ENCODE measurements at places on chromosomes 3 and 15.

- DNase-seq = no peak
Measured at GRCh38 chr3:6120786-6121185, 740.1 kb upstream of the GRM7 start.

DNA sequence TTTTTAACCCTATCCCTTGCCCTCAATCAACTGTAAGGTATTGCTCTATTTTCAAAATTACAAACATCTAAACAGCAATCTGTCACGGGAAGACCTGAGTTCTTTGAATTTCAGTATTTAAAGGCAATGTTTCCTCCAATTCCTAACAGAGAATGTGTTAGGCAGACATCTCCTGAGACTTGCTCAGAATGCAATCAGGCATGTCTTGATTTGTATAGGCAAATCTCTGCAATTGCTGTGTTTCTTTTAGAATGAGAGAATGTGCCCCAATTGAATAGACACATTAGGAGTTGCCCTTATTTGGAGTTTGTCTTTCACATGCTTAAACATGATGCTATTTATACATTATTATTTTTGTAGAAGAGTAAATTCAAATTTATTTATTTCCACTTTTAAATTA is 205.6 kb downstream of the CADM2 start:
- no peak for DNase-seq

GRCh38 chr15:62253294-62253693 is 88.2 kb upstream of the C2CD4B start:
- DNase-seq = no peak

- no peak for DNase-seq
Measured at GRCh38 chr3:113174801-113175485, 36.4 kb upstream of the BOC start.

DNA sequence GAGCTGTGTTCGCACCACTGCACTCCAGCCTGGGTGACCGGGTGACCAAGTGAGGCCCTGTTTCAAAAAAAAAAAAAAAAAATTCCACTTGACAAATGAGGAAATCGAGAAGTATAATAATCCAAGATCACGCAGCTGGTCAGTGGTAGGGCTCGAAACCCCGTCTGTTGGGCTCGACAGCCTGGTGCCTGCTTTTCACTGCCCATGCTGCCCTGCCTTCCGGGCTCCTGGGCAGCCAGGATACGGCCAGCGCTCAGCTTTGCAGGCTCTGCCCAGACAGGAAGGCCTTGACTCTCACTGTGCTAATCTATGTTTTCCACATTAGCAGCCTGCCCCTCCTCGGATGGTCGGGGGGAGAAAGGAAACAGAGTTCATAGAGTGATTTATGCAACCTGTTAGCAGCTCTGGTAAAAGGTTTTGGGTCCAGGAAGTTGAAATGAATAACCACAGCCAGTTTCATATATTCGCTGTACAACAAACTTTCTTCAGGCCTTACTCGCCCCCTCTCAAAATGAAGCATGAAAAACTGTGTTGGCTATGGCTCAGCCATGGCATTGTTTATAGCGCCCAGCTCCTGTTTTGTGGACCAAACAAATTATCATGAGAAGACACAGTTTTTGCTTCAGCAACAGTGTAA is 108.8 kb downstream of the XXYLT1 start:
- DNase-seq = no peak

- no peak for DNase-seq
Measured at GRCh38 chr15:58332676-58333400, 99.0 kb upstream of the LIPC start.

- DNase-seq = no peak
Measured at GRCh38 chr3:5095886-5096285, 26.2 kb upstream of the ARL8B start.

GRCh38 chr3:120850381-120851295 is 57.4 kb upstream of the STXBP5L start:
- no peak for DNase-seq

Measured in stimulated activated CD4-positive, alpha-beta T cell treated with anti-CD3 and anti-CD28 coated beads, Interleukin-1b, Interleukin-23, amount 100 ng/mL, for 1 hour (primary cell).